ENCODE measurements at places on chromosomes 1 and 21.

DNA sequence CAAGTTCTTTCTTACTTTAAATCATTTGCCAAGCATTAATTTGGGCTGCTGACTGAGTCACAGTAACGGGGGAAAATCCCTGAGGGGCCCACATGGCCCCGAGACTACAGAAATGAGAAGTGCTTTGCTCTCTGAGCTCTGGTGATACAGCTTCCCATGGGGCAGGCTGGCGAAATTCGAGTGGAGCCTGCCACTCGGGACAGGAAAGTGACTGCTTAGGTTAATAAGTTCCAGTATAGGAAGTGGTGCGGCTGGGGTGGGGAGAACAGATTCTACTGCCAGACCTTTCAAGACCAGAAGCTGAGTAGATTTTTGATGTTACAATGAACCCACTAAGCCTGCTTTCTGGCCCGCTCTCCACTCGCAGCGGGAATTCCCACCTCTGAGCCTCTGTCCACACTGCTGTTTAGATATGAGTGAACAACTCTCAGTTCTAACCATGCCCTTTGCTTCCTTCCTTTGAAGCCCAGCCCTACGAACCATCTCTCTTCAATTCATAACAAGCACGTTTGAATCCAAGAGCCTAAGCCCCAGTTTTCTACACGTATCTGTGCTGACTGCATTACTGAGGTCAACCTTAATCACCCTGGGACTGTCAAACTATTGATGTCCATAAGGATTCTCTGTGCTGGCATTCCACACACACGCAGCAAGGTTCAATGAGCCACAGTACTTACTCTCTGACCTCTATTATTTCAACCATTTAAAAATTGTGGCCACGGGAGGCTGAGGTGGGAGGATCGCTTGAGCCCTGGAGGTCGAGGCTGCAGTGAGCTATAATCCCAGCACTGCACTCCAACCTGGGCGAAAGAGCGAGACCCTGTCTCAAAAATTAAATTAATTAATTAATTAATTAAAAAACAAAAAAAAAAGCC lies 9.6 kb downstream of the ZBTB17 start:
- peak; percentile 67 for DNase-seq

GRCh38 chr1:76177615-76178014 lies 103.1 kb downstream of the ST6GALNAC3 start:
- DNase-seq: no peak

- no peak for DNase-seq
Measured at GRCh38 chr1:67823615-67824014, 9.7 kb downstream of the GNG12 start.

DNA sequence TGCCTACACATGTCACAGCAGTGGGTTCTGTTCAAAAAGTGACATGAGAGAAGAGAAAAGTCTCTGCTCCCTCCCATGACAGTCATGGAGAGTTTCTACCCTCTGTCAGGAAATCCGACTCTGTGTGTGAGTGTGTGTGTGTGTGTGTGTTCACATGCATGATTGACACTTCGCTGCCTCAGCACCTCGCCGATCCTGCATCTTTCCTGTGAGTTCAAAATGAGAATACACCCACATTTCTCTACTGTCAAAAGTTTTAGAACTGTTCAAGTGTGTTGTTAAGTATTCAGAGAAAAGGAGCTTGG lies 46.2 kb upstream of the COX20 start:
- no peak for DNase-seq

GRCh38 chr1:169020684-169021083 lies 85.8 kb upstream of the ATP1B1 start:
- DNase-seq: no peak

- DNase-seq: peak; percentile 24
Measured at GRCh38 chr1:40855513-40855912, 6.7 kb downstream of the CITED4 start.

- no peak for DNase-seq
Measured at GRCh38 chr1:106753066-106753465, 303.4 kb upstream of the PRMT6 start.

GRCh38 chr21:46674430-46675007 lies 39.0 kb downstream of the PRMT2 start:
- DNase-seq: no peak

DNA sequence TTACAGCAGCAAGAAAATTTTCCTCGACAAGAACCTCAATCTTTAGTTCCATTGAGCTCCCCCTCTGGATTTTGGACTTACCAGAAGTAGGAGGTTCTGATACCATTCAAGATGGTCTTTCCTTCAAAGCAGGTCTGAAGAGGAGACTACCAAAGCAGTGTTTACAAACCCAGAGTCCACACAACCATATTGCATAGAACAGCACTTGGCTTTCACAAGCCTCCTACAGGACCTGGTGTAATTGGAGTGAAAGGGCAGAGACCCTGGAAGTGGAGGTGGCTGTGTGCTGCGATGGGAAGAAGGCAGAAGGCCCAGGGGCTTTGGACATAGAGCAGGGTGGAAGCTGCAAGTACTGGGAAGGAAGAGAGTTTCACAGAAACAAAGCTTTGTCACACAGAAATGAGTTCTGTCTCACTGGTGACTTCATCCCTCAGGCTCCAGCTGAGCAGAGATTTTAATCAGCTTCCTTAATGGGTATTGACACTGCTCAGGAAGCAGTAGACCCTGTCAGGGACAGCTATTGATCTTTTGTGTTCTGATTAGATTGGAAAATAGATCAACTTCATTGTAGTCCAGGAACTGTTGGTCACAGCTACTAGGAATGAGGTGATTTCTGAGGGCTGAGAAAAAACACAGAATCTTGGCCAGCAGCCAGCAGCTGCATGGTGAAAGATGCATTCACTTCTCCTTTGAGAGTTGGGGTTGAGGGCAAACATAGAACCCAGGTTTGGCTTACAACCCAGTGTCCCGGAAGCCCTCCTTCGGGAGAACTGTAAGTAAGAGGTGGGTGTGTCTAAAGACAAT lies 124.0 kb downstream of the SYT2 start:
- no peak for DNase-seq

DNA sequence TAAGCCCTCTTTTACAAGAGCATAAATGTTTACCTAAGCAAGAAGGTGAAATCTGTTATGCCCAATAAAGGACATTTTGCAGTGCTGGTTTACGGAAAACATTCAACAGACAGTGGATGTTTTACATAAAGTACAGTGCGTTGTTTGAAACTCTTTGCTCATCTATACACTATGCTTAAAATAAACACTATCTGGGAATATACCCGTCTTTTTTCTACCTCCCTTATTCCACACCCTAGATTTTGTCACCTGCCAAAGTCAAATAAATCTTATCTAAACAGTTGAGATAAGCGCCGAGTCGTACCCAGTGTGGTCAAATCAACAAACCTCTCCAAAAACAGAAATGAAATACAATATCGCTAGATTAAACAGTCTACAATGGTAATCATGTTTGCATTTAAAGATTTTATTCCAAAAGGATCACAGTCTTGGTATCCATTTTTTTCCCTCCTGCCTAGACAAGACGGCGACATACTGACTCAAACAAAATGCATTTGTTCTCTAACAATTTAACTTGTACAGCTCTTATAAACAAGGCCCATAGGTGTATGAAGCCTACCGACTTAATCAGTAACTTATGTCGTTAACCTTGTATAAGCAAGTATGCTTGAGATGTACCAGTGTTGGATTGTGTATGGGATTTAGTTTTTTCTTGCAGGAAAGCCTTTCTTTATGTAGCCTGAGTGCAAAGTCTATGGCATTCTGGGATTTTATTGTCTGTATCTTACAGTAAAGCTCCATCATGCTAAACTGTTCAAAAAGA lies 189.1 kb downstream of the FMN2 start:
- no peak for DNase-seq

- no peak for DNase-seq
Measured at GRCh38 chr1:86787621-86788020, 83.2 kb downstream of the SH3GLB1 start.

- DNase-seq: no peak
Measured at GRCh38 chr1:118815909-118816308, 172.2 kb downstream of the TBX15 start.

DNA sequence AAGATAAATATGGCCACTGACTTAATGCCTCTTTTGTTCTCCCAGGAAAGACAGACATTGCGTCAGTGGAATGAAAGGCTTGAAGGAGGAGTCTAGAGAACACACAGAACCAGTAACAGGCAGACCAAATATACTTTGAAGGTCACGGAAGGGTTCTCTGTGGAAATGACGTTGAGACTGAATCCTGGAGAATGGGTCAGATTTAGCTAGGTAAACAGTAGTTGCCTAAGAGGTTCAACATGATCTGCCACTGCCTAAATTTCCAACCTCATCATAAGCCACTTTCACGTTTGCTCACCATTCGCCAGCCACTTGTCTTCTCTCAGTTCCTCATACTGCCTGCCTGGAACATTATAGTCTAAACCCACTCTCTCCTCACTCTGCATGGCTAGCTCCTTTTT lies 20.5 kb downstream of the PLA2G4A start:
- DNase-seq: no peak

DNA sequence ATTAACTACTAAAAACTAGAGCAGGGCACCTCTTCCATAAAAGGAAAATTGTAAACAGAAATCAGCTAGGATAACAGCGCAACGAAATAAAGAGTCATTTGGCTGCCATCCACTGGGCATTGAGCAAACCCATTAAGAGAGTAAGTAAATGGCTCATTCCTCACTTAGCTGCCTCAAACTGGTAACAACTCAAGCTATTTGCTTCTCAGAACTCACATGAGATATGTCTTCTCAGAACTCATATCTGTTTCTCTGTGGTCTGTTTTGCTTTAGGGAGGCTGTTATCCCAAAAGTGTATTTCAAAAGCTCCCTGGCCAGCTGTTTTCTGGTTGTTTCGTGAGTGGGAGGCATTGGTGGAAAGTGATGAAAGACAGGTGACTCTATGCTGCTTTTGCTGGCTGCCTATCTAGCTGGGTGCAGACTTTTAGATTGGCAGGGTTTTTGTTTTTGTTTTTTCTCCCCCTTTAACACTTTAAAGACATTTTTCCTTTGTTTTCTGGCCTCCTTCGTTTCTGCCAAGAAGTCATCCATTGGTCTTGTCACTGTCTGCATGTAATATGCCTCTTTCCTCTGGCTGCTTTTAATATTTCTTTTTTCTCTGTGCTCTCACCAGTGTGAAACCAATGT lies 269.2 kb upstream of the RGS18 start:
- no peak for DNase-seq

DNA sequence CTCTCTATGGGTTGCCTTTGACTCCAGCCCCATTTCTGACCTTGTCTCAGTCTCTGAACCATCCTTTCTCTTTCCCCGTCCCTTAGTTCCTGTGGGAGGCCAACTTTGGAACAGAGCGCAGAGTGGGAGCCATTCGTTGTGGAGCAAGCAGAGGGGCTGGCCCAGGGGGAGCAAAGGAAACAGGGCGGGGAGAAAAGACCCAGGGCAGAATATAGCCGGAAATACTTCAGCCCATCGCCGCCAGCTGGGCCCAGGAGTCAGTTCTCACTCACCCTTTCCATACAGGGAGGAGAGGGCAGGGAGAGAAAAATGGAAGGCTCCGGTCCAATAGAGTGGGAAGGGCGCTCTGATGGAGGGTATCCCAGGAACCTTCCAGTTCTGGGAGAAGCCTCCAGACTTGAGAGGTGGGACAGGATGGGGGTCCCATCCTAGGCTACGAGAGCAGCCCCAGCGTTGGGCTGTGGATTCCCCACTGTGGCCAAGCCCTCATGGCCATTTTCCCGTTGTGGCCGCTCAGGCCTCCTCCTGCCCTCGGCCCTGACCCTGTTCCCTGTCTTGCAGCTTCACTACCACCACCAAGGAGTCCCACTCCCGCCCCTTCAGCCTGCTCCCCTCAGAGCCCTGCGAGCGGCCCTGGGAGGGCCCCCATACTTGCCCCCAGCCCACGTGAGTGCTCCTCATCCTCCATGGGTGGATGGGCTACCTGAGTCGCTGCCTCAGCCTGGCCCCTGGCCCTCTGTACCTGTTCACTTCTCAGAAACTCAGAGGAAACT lies 10.9 kb downstream of the PEAR1 start:
- DNase-seq: no peak

- DNase-seq: no peak
Measured at GRCh38 chr1:161946071-161946987, 77.3 kb downstream of the OLFML2B start.

DNA sequence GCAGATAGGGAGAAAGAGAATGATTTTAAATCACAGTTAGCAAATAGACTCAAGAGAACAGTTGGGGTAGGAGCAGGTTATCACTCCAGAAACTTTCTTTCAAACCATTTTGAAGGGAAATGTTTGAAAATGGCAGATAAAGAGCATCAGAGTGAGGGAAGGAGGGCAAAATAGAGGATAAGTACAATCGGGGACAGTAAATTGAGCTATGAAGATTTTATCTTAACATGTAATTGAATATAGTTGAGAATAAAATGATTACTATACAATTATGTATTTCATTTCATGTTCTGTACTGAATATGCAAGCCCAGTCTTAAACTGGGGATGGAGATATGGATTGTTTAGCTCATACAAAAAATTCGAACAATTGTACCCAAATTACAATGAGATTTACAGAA lies 54.0 kb downstream of the MAP10 start:
- DNase-seq: no peak

DNA sequence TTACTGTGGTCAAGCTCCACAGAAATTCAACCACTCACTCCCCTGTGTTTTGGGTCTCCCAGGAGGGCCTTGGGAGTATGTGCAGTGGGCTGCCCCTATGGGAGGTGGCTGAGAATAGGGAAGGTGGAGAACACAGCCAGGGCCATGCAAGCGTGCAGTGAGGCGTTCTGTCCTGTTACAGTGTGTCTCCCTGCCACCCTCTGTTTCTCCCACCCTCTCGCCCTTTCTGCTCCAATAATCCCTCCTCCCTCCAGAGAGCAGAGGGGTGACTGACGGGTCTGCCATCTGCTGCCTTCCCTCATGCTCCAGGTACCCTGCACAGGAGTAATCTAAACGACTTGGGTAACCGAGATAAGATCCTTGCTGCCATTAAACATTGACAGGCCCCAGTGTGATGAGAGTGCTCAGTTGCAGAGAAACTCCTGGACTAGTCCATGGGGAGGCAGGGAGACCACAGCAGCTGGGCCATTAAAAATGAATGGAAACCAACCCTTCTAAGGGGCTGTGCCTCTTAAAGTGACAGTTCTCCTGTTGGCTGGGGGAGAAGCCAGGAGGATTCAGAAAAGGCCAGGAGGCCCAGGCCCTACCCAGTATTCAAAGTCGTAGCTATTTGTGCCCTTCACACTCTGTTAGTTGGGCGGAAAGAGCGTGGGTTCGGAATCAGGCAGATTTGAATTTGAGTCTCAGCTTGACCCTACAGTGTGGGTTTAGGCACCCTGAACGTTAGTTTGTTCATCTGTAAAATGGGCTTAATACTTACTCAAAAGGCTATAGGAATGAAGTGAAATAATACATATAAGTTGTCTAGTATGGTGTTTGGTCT lies 22.4 kb upstream of the BTG2 start:
- DNase-seq: no peak

GRCh38 chr21:36167541-36167940 lies 10.9 kb downstream of the DOP1B start:
- DNase-seq: no peak
